Stimulated activated CD4-positive, alpha-beta T cell treated with anti-CD3 and anti-CD28 coated beads, Interleukin-12 subunit alpha, Interleukin-12 subunit beta, amount 100 ng/mL, for 4 hours (primary cell): ENCODE measurements at places on chromosomes 12 and 14.
A peak's percentile ranks its signal among the peaks of the same experiment; 100 is the strongest.

DNA sequence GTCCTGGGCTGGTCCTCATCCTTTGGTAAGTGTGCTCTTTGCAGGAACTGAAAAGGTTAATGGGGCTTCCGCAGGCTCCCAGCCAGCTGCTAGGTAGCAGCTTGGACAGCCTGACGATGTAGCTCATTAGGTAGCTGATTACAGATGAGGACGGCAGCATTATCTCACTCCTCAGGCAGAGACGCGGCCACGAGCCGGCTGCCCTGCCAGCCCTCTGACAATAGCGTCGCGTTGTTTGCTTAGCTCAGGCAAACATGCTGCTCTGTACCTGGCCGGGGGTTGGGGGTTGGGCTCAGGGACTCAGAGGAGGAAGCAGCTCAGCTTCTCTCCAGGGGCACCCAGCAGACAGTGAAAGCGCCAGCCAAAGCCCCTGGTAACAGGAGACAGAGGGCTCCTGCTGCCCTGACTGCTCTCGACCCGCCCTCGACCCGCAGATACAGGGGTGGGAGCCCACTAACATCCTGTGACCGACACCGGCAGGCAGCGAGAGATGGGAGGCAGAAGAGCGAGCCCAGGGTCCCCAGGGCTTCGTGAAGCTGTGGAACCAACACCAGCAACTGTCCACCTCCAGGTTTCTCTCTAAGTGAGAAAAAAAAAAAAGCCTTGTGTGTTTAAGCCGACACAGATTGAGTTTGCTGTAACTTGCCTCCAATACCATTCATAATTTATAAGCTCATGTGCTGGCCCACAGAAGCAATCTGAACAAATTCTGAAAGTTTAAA lies 53.4 kb upstream of the DLK1 start:
- no peak for DNase-seq

DNA sequence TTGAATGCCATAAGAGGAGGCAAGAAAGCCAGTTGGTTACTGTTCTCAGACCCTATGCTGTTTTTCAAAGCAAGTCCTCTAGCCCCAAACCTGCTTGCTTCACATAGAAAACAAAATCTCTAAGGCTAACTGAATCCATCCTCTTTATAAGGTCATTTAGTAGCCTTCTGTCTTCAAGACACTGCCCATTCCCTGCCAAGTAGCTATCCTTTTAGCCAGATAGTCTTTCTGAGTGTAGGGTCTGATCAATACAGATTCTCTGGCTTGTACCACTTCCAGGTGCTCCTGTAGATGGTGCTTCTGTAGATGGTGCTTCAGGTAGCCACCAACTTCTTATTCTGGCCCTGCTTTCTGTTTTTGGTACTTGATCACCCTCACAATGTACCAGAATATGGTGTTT lies 15.9 kb upstream of the CCER1 start:
- no peak for DNase-seq

- no peak for DNase-seq
Observed at GRCh38 chr12:5123921-5124320, 80.2 kb downstream of the KCNA5 start.

DNA sequence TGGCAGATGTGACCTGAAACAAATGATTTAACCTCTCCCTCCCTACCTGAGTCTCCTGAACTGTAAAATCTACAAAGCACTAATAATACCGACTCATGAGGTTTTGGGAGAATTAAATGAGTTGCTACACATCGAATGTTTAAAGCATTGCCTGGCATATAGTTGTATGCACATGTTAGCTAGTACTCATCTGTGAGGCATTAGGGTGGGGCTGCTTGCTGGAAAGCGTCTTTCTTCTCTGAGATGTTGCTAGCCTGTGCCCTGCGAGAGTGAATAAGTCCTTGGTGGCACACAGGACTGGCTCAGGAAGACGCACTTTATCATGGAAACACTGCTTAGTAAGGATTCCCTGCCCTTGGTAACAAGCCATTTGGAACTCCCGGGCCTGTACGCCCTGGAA lies 6.1 kb downstream of the RAPGEF3 start:
- no peak for DNase-seq

GRCh38 chr14:76109087-76109880 lies 42.4 kb upstream of the GPATCH2L start:
- DNase-seq, result no peak

GRCh38 chr14:89140326-89140725 lies 276.7 kb downstream of the FOXN3 start:
- no peak for DNase-seq

- no peak for DNase-seq
Observed at GRCh38 chr14:56115976-56116893, 2.0 kb upstream of the PELI2 start.

DNA sequence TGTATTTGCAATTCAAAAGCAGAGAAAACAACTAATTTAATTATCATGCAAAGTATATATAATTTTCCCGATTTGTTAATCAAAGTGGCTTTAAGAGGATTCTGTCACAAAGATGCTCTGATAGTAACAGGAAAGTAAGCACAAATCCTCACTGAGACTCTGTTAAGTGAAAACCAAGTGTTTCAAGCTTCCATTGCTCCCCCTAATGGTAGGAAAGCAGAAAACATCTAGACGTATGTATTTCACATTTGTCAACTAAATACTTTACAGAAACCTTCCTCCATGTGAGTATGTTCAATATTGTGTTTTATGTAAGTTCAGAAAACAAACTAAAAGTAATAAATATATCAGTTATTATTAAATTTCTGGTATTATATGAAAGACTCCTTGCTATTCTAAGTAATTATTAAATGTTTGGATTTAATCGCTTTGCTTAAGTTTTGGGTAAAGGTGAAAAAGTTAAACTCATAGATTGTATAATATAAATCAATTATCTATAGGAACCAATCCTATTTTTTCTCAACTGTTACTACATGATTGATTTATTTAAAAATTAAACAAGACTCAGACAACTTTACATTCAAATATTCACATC lies 1.5 kb upstream of the NTS start:
- DNase-seq, result no peak

DNA sequence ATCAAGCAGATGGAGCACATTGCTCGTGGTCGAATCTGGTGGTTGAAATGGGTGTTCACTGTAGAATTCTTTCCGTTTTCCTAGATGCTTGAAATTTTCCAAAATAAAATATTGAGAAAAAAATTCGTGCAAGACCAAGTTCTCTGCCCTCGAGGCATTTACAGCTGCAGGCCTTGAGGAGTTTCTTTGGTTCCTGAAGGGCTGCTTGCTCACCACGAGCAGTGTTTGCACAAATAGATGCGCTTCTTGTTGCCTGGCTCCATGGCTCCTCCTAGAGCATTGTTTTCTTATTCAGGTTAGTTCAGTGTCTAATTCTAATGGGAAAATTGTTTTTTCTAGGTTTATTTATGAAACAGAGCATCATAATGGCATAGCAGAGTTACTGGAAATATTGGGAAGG lies 74.5 kb upstream of the DYNC1H1 start:
- no peak for DNase-seq

GRCh38 chr12:58424735-58425392 lies 483.5 kb downstream of the ATP23 start:
- no peak for DNase-seq

DNA sequence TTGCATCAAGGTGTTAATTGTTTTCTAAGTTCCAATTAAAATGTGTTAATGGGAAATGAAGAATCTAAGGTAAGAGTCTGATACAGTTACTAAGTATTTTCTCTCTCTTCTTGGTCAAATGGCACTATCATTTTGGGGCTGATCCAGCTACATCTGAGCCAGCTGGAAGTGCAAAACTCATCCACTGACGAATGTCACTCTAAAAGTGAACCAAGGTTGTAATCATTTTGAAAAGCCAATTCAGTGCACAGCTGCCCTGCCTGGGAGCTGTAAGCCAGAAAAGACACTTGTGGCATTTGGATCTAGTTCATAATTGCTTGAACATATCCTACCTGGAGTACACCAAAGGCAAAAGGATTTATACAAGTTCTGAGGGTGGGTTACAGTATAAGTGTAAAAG lies 1011.3 kb downstream of the AACS start:
- DNase-seq, result no peak

GRCh38 chr14:29222671-29223268 lies 456.2 kb downstream of the FOXG1 start:
- no peak for DNase-seq

GRCh38 chr14:72476657-72477499 lies 417.0 kb downstream of the DPF3 start:
- peak; percentile 20 for DNase-seq
